Activated T-cell treated with anti-CD3 and anti-CD28 coated beads for 4 hours (primary cell): ENCODE measurements at places on chromosomes 2 and 18.

- DNase-seq = no peak
Observed at GRCh38 chr2:44136252-44136651, 32.4 kb upstream of the PPM1B start.

DNA sequence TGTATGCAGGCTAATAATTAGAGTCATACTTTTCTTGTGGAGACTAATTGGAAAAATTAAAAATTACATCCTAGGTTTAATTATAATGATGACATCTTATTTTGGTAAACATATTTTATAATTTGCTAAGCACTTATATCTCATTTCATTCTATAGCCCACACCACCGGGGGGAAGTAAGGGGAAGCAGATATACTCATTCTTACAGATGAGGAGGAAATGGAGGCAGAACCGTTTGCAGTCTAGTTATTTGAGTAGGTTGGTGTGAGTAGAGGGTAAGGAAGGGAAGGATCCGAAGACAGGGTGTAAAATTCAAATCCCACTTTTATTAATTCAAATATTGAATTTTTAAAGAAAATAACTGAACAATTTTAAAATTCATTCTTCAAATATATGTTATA, 3.7 kb downstream of the ITGAV start:
- no peak for DNase-seq

DNA sequence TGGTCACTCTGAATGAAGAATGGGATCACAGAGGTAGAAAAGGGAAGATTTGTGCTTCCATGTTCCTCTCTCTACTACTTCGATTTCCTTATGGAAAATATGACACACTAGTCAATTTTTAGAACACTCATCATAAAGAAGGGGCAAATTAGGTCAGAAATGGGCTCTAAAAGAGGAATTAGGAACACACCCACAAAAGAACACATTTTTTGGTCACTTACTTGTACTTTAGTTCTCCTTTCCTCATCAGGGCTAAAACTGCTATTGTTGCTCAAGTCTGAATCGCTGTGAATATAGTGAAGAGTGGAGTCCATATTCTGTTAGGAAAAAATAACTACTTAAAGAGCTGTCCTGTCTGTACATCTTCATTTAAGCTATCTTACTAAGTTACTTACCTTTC, 52.6 kb downstream of the PPP4R1 start:
- no peak for DNase-seq

- DNase-seq = no peak
Observed at GRCh38 chr2:45007961-45008295, 1.3 kb downstream of the SIX2 start.

- no peak for DNase-seq
Observed at GRCh38 chr2:190451561-190452176, 43.5 kb downstream of the MFSD6 start.

DNA sequence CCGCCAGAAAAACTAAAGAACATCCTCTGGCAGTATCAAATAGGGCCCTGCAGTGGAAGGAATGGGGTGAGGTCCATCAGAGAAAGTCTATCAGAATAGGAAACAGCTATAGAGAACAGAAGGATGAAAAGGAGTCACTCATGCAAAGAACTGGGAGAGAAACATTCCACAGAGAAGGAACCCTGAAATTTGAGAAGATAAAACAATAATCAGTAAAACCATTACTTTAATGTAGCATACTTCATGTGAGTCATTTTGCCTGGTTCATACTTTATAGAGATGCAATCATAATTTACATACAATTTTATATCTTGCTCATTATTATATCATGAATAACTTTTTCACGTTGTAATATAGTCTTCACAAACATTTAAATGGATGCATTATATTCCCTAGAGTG, 402.2 kb downstream of the NCKAP5 start:
- DNase-seq = no peak
